Astrocyte (in vitro differentiated cells and primary cell): ENCODE measurements at places on chromosomes 2 and 18.

DNA sequence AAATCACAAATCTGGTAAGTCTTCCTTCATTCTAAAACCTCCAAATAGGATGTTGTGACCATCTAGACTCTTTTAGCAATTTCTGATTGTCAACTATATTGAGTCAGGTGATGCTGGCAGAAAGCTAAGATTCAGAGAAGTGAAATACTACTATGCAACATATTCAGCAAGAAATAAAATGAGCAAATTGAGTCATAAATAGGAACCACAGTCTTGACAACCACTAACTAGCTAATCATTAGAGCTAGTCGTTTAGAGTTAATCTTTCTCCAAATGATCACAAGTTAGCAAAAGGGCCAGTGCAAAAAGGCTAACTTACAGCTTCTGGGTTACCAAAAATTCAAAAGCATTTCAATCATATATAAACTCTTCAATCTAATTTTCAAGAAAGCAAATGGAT, 54.5 kb downstream of the ROCK1 start:
- no peak overlapping the region for H3K4me3 ChIP-seq
- H3K36me3 ChIP-seq, result no peaks in the 10 kb centered on the region
- no peaks in the 10 kb centered on the region for H3K27me3 ChIP-seq
- H3K27ac ChIP-seq, result no peak overlapping the region
- DNase-seq, result no peak

DNA sequence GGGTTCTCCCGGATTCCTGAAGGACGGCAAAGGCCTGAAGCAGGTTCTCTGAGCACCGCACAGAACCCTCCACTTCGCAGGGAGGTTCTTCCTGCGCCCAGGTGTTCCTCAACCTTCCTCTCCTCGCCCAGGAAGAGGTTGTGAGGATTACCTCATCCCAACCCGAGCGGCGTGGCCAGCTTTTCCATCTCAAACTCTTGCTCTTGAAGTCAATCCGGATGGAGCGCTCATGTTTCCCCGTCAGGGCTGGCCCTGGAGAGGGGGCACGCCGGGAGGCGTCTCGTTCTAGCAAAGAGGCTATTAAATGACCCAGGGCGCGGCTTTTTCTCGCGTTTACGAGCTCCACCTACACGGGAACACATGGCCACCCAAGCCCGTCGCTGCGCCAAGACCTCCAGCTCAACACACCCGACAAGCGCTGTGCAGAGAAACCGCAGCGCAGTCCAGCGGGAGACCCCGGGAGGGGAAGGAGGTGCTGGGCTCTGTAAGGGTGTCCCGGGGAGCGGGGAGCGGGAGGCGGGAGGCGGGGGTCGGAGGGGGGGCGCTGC, 540 bp upstream of the RAB10 start:
- peaks cover 2% of the 10 kb centered on the region for H3K36me3 ChIP-seq
- peak overlapping the region; percentile 70 for H3K4me3 ChIP-seq
- peak; percentile 73 for DNase-seq
- H3K27me3 ChIP-seq, result no peaks in the 10 kb centered on the region
- H3K4me1 ChIP-seq, result peaks cover 4% of the 10 kb centered on the region

DNA sequence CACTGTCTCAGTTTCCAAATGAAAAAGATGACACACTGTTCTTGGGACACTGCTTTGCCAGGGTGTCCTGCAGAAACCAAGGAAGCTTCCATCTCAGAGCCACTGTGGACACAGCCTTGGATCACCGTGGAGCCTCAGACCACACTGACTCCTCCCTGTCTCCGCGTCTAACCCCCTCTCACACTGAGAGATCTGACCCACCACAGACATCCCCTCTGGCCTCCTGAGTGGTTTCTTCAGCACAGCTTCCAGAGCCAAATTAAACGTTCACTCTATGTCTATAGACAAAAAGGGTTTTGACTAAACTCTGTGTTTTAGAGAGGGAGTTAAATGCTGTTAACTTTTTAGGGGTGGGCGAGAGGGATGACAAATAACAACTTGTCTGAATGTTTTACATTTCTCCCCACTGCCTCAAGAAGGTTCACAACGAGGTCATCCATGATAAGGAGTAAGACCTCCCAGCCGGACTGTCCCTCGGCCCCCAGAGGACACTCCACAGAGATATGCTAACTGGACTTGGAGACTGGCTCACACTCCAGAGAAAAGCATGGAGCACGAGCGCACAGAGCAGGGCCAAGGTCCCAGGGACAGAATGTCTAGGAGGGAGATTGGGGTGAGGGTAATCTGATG, 113.4 kb upstream of the PKDCC start:
- peak overlapping the region; percentile 27 for H3K4me3 ChIP-seq
- H3K4me1 ChIP-seq, result peaks cover 72% of the 10 kb centered on the region
- DNase-seq, result peak; percentile 85
- H3K27me3 ChIP-seq, result no peaks in the 10 kb centered on the region

DNA sequence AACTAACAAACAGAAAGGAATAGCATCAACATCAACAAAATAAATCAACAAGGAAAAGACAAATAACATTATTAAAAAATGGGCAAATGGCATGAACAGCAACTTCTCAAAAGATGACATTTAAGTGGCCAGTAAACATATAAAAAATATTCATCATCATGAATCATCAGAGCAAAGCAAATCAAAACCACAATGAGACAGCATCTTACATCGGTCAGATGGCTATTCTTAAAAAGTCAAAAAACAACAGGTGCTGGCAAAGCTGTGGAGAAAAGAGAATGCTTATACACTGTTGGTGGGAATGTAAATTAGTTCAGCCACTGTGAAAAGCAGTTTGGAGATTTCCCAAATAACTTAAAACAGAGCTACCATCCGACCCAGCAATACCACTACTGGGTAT, 327.1 kb downstream of the CMPK2 start:
- H3K27me3 ChIP-seq, result no peaks in the 10 kb centered on the region
- H3K27ac ChIP-seq, result no peak overlapping the region
- H3K4me3 ChIP-seq, result no peak overlapping the region
- no peaks in the 10 kb centered on the region for H3K4me1 ChIP-seq
- DNase-seq, result peak; percentile 19

DNA sequence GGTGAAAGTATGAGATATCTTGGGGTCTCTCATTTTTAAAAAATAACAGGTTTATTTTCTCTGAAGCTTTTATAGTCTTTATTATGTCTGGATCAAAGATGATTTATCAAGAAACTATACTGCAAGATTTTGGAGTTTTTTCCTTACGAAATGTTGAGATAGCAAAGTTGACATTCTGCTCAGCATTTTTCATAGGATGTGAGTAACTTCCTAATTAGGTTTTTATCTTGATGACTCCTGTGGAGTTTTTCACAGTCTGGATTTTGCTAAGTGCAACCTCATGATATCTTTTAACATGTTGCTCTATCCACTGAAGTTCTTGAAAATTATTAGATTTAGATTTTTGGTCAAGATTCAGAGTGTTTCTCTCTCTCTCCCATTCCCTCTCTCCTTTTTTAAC, 17.8 kb downstream of the TCF7L1 start:
- H3K4me3 ChIP-seq, result no peak overlapping the region
- H3K27me3 ChIP-seq, result no peaks in the 10 kb centered on the region
- DNase-seq, result no peak

GRCh38 chr2:162126111-162126519, 25.9 kb downstream of the GCG start:
- no peaks in the 10 kb centered on the region for H3K4me1 ChIP-seq
- H3K36me3 ChIP-seq, result no peaks in the 10 kb centered on the region
- no peak for DNase-seq
- H3K27me3 ChIP-seq, result no peaks in the 10 kb centered on the region
- no peak overlapping the region for H3K4me3 ChIP-seq

- peaks cover 9% of the 10 kb centered on the region for H3K4me1 ChIP-seq
- H3K36me3 ChIP-seq, result no peaks in the 10 kb centered on the region
- no peak overlapping the region for H3K27ac ChIP-seq
- H3K4me3 ChIP-seq, result no peak overlapping the region
These were observed 136.7 kb downstream of the ANTXR1 start for GRCh38 chr2:69149631-69150215.

- DNase-seq, result peak; percentile 29
- peaks cover 13% of the 10 kb centered on the region for H3K4me1 ChIP-seq
- no peak overlapping the region for H3K27ac ChIP-seq
- H3K27me3 ChIP-seq, result no peaks in the 10 kb centered on the region
These were observed 1.5 kb downstream of the PROM2 start for GRCh38 chr2:95275601-95276243.

GRCh38 chr2:75194184-75194868, 5.0 kb downstream of the TACR1 start:
- H3K4me3 ChIP-seq, result no peak overlapping the region
- peaks cover 37% of the 10 kb centered on the region for H3K27me3 ChIP-seq
- H3K27ac ChIP-seq, result no peak overlapping the region
- peaks cover 2% of the 10 kb centered on the region for H3K4me1 ChIP-seq

DNA sequence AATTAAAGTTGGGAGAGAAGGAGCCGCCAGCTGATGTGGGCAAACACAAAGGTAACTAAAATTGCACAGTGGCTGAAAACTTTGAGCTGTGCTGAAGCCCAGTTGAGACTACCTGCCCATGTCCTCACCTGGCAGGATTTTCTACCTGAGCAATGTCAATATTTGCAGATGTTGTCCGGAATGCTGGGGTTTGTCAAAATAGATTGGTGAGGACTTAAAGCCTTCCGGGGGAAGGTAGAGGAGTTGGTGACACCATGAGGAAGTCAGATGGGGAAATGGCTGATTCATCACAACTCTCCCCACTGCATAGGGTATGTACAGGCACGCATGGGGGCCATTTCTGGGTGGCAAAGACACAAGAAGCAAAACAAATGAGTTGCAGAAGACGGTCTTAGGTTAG, 114.9 kb downstream of the ALK start:
- H3K4me1 ChIP-seq, result peaks cover 1% of the 10 kb centered on the region
- no peak overlapping the region for H3K4me3 ChIP-seq
- H3K27me3 ChIP-seq, result peaks cover 5% of the 10 kb centered on the region

- H3K36me3 ChIP-seq, result no peaks in the 10 kb centered on the region
- H3K4me3 ChIP-seq, result peak overlapping the region; percentile 83
- no peak overlapping the region for H3K27ac ChIP-seq
- H3K4me1 ChIP-seq, result peaks cover 11% of the 10 kb centered on the region
- DNase-seq, result peak; percentile 6
These were observed 26.3 kb upstream of the TMEM182 start for GRCh38 chr2:102735416-102736109.

DNA sequence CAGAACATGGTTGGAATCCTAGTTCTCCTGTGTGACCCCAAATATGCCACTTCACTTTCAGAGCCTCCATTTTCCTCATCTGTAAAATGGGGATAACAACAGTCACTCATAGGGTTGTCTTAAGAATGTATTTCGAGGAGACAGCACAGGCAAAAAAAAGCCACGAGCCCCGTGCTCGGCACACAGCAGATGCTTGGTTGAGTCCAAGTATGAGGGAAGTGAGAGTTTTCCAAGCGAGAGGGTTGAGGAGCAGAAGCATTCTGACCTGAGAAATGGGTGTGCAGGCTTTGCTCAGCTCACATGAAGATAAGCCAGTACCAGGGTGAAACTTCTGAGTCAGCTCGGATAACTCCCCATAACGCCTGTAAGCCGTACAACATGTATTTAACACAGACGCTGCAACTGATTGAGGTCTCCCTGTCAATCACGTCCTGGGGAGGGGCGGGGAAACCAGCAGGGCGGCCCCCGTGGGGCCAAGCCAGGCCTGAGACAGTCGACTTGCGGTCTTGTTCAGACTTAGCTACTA, 23.0 kb upstream of the ODC1 start:
- no peaks in the 10 kb centered on the region for H3K36me3 ChIP-seq
- no peaks in the 10 kb centered on the region for H3K27me3 ChIP-seq
- H3K4me3 ChIP-seq, result no peak overlapping the region
- no peaks in the 10 kb centered on the region for H3K4me1 ChIP-seq
- no peak overlapping the region for H3K27ac ChIP-seq

DNA sequence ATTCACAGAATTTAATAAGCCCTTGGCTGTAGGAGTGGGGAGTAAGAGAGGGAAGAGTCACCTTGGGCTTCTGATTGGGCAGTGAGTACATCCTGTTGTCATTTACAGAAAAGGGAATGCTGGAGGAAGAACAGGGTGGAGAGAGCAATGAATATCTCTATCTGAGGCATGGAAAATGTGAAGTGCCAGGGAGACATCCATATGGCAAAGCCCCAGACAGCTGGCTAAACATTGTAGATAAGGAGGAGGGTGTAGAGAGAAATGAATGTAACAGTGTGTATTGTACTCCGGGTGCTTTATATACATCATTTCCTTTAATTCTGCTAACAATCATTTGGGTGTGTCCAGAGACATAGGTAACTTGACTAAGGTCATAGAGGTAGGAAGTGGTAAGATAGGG, 103.5 kb downstream of the UPP2 start:
- DNase-seq, result no peak
- no peaks in the 10 kb centered on the region for H3K27me3 ChIP-seq
- H3K4me1 ChIP-seq, result peaks cover 5% of the 10 kb centered on the region
- H3K36me3 ChIP-seq, result no peaks in the 10 kb centered on the region

- peaks cover 2% of the 10 kb centered on the region for H3K27me3 ChIP-seq
- no peaks in the 10 kb centered on the region for H3K36me3 ChIP-seq
- H3K27ac ChIP-seq, result no peak overlapping the region
- no peak overlapping the region for H3K4me3 ChIP-seq
- no peak for DNase-seq
These were observed 227.5 kb downstream of the MTX2 start for GRCh38 chr2:176496761-176497160.

- no peak overlapping the region for H3K27ac ChIP-seq
- no peaks in the 10 kb centered on the region for H3K36me3 ChIP-seq
- no peak overlapping the region for H3K4me3 ChIP-seq
- no peaks in the 10 kb centered on the region for H3K4me1 ChIP-seq
These were observed 539.5 kb downstream of the RNF144A start for GRCh38 chr2:7456762-7457161.

- no peaks in the 10 kb centered on the region for H3K36me3 ChIP-seq
- no peak overlapping the region for H3K4me3 ChIP-seq
- no peak overlapping the region for H3K27ac ChIP-seq
These were observed 29.3 kb upstream of the PID1 start for GRCh38 chr2:229300371-229300770.
